ENCODE measurements at places on chromosomes 1 and 21.

DNA sequence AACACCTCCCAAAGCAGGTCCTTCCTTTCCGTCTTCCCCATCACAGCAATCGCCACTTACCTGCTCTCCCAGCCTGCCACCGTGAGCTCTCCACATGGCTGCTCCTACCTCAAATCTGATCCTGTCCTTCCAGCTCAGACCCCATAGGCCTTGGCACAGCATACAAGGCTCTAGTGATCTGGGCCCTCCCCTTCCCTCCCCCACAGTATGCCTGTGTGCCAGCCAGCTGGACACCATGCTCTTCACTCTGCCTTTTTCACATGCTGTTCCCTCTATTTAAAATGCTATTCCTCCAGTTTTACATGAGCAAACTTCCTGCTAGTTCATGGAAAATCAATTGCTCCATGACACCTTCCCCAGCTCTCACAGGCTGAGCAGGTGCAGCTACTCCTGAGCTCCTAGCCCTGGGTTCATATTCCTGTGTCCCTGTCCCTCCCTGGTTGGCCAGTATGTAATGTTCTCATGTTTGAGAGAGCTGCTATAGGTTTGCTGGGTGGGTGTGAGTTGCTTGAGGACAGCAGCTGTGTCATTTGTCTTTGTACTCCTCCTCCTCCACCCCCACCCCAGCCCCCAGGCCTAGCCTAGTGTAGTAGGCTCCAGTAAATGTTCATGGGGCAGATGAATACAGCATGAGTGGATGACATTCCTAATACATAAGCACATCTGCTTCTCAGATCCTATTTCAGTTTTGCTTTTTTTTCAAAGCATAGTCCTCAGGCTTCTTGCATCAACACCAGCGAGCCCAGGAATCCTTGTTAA, 6.3 kb upstream of the TNNT2 start:
- DNase-seq, result peak; percentile 95

GRCh38 chr1:8281843-8282509, 35.9 kb upstream of the SLC45A1 start:
- DNase-seq, result no peak

- no peak for DNase-seq
These were observed 48.8 kb upstream of the LRRC8D start for GRCh38 chr1:89771991-89772560.

DNA sequence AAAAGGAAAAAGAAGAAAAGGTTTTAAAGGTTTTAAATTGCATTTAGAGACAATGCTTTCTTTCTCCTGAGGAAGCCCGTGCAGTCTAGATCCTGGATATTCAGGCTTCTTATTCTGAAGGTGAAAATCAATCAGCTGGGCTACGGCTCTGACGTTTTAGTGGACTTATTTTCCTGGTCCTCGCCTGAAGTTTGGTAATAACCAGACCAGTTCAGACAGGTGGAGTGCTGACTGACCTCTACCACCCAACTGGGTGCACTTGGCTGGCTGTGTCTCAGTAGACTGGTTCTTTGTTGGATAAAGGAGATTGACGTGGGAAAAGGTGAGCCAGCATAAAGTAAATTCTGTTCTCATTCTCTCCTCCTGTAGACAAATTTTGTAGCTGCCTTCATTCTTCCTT, 7.2 kb upstream of the ATP1A1 start:
- DNase-seq, result no peak

DNA sequence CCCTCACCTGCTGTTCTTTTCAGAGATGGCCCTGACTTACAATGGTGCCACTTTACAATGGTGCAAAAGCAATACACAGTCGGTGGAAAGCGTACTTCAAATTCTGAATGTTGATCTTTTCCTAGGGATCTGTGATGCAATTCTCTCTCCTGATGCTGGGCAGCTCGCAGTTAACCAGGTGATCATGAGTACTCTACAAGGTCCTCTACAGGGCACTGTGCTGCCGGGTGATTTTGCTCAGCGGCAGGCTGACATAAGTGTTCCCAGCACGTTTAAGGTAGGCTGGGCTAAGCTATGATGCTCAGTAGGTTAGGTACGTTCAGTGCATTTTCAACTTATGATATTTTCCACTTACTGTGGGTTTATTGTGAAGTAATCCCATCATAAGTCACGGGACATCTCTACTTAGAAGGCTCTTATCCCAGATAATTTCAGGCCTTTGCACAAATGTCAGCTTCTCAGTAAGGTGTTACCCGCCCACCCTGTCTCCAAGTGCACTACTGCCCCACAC, 126.5 kb downstream of the KCNN3 start:
- no peak for DNase-seq

DNA sequence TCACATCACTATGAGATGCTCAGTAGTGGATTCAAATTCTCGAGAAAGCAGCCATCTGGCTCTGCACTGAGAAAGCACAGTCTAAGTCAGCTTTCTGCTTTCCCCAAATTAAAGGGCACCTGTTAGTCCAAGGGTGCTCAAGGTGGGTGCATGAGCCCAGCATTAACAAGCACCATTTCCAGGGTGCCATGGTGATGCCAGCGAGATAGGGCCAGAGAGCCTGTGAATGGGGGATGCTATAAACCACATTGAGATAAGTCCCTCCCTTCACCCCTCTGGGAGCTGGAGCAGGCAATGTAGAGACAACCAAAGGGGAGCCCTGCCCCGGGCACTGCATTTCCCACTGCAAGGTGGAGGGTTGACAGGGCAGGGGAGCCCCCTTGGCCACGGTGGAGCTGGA, 568.2 kb downstream of the AJAP1 start:
- no peak for DNase-seq

GRCh38 chr1:88774151-88774556, 90.1 kb downstream of the PKN2 start:
- no peak for DNase-seq

GRCh38 chr1:44144962-44145756, 3.7 kb upstream of the KLF18 start:
- DNase-seq, result no peak

DNA sequence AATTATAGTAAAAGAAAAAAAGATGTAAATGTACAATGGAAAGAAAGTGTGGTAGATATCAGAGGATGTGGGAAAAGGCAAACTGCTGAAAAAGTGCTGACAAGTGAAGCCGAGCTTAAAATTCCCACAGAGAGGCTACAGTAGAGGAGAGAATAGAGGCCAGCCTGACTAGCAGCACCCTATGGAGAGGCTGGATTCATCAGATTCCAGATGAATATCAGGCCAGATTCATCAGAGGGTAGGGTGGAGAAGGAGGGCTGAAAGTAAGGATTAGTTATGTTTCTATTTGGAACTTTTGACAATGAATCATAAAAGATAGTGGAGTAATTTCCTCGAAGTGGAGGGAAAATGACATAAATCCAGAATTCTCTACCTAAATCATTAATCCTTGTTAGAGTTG, 60.4 kb upstream of the NEK7 start:
- DNase-seq, result peak; percentile 81

- DNase-seq, result peak; percentile 90
These were observed 8.7 kb upstream of the E2F2 start for GRCh38 chr1:23539698-23540266.

DNA sequence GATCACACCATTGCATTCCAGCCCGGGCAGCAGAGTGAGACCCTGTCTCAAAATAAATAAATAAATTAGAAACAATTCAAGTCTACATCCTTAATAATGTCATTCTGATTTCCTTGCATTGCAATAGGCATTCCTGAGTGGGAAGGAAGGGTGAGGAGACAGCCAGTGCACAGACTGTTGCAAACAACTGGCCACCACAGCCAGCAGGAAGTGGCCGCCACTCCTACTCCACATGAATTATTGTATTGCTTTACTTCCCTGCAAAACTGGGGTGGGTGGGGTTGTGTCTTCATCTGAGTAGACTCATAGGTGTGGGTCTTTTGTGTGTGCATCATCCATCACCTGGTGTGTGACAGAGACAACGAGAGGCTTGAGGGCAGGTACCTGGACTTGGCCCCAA, 60.1 kb downstream of the OPTC start:
- no peak for DNase-seq

GRCh38 chr1:21509351-21510112, at the start of gene ALPL:
TSS of gene ALPL (plus strand) at chr1:21509423. CDS start at chr1:21554082, 44,659 bp downstream.
- no peak for DNase-seq

DNA sequence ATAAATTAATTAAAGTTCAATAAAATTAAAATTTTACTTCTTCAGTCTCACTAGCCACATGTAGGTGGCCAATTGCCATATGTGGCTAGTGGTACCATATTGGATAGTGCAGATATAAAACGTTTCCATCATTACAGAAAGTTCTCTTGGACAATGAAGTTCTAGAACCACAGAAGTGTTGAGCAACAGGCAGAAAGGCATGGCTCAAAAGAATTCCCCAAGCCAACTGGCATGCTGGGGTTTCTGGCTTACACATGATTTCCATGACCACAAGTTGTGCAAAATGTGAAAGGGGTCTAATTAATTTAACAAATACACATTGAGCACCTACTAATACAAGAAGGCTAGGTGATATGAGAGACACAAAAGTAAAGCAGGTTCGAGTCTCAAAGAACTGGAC, 72.2 kb upstream of the CDC42BPA start:
- DNase-seq, result no peak

GRCh38 chr1:89931964-89932363, 62.9 kb upstream of the ZNF326 start:
- no peak for DNase-seq

DNA sequence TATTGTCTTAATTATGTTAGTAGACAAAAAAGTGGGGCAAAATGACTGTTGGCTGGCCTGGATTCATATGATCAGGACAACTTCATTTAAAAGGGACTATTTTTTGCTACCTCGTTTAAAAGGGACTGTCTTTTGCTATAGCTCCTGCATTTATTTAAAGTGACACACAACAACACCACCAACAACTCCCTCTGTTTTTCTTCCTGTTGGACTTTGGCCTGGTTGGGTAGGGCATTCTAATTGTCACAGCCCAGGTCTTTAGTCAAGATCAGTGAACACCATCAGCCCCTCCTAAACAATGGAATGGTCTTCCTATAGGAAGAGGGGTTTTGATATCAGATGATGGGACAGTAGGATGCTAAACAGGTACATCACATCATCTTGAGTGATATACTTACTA, 241.8 kb downstream of the GPR52 start:
- no peak for DNase-seq

GRCh38 chr1:54227891-54228310, 27.9 kb downstream of the MRPL37 start:
- no peak for DNase-seq

- DNase-seq, result no peak
These were observed 39.5 kb downstream of the ANP32E start for GRCh38 chr1:150196417-150196816.

Data from fibroblast of skin of right biceps (primary cell).